ENCODE measurements at places on chromosomes 5 and 9.

GRCh38 chr5:55608595-55609349, 74.0 kb upstream of the PLPP1 start:
- DNase-seq: no peak

- no peak for DNase-seq
These were observed 36.9 kb downstream of the G3BP1 start for GRCh38 chr5:151808451-151809169.

- DNase-seq: peak; percentile 97
These were observed at the start of gene DIRAS2 for GRCh38 chr9:90642570-90643539. DIRAS2 (minus strand) TSS chr9:90642824; CDS start chr9:90613827, 28,997 bp downstream.

GRCh38 chr9:126160067-126160853, 166.4 kb upstream of the MVB12B start:
- DNase-seq: no peak

- DNase-seq: no peak
These were observed 72.0 kb downstream of the SH3TC2 start for GRCh38 chr5:148990817-148991216.

DNA sequence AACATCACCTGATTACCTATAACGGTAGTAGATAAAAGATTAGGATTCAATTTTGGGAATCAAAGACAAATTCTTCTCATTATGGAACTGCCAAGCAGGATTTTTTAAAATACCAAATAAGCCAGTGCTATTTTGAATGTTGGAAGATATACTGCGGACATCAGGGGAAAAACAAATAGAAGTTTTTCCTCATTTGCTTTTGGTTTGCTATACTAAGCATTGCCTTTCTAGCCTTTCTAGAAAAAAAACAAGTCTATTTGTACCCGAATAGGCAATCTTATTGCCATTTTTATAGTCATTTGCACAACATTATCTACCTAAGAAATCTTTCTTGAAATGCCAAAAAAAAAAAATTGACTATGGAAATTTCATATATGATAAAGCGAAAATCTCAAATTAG, 379.5 kb downstream of the CDH10 start:
- DNase-seq: no peak

DNA sequence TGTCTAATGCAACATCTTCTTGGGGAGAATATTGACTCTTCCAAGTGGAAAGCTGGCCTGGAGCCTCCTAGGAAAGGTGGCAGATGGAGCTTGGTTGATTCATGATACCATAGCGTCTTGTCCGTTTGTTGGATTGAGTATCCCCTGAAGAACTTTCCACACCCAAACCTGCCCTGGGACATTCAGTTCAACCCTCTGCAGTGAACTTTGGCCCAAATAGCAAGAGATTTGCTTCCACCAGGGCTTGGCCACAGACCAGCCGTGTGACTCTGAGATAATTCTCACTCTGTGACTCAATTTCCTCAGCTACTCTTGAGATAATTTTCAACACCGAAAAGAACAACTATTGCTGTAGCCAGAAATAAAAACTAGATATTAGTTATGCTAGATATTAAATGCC, 108.0 kb upstream of the RAD23B start:
- DNase-seq: no peak

GRCh38 chr5:158422653-158423515, 563.9 kb upstream of the CLINT1 start:
- no peak for DNase-seq

- DNase-seq: no peak
These were observed 221.1 kb downstream of the FANCC start for GRCh38 chr9:95096381-95096780.

DNA sequence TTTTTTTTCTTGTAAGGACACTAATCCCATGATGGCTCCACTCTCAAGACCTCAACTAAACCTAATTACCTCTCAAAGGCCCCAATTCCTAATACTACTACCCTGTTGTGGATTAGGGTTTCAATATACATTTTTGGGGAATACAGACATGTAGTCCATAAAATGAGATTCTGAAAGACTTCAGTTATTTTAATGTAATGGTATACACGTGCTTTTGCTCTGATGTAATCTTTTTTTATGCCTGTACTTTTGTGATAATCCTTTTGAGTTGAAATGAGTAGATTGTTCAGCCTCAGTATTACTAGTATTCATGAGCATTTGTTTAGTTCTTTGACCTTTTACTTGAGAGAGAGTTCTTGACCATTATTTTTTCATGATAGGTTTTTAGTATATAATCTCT, 9.5 kb downstream of the CEP78 start:
- DNase-seq: no peak

GRCh38 chr9:130763331-130764171, 70.0 kb downstream of the EXOSC2 start:
- DNase-seq: no peak

- DNase-seq: no peak
These were observed 65.8 kb downstream of the NFIB start for GRCh38 chr9:14248149-14248548.

GRCh38 chr5:143105216-143105905, 298.1 kb downstream of the NR3C1 start:
- no peak for DNase-seq

- DNase-seq: no peak
These were observed 26.0 kb downstream of the GABRP start for GRCh38 chr5:170809551-170809950.

GRCh38 chr5:29950416-29951145, 1242.9 kb upstream of the CDH6 start:
- no peak for DNase-seq

DNA sequence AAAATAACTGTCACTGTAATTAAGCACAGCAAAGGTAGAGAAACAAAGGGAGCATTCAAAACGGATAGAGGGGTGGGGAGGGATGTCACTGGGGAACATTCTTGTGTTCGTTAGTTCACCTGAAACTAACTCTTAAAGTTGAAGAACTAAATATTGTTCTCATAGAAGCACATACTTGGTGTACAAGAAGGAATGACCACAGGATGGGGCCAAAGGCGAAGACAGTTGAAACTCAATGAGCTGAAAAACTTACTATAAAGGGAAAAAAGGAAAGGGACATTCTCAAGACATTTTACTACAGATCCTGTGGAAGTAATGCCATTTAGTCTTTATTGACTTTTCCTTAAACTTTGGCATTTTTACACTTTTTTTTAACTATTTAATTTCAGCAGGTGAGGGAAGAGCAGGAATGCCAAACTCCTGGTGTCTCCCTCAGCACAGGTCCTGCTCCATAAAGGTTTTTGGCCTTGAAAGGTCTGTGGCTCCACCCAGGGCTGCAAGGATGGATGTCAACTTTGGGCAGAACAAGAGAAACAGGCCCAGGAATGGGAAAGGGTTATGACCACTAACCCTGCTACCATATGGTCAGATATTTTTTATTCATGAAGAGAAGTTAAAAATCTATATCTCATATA, 197.6 kb upstream of the RASA1 start:
- DNase-seq: no peak

DNA sequence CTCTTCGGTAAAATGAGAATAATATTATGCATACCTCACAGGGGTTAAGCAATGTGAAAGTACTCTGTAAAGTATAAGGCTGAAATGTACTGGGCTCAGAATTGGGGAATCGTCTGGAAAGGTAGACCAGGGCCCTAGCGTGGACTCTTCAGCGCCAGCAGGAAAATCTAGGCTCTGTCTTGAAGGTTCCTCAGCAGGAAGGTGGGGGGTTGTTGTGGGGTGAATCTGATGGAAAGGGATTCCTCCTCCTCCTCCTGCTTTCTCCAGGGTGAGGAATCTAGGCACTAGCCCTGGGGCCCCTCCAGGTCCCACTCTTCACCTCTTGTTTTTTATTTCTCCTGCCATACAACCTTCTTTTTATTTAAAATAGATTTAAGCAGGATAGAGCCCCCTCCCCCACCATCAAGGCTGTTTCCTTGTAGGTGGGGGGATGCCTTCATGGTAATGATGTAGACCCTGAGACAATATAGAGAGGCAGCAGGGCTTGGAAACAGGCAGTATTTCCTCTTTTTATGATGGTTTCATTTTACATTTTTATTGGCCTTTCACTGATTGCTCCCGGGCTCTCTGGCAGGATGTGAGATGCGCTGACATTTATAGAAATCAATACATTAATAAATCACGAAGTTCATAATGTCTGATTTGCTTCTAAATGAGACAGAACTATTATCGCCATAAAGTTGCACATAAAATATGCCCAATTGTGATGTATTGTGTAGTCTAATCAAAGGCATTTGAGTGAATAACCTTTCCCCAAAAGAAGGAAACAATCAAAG, 78.9 kb upstream of the GABRP start:
- DNase-seq: no peak

GRCh38 chr9:74006935-74007334, 490.2 kb upstream of the RORB start:
- DNase-seq: no peak

DNA sequence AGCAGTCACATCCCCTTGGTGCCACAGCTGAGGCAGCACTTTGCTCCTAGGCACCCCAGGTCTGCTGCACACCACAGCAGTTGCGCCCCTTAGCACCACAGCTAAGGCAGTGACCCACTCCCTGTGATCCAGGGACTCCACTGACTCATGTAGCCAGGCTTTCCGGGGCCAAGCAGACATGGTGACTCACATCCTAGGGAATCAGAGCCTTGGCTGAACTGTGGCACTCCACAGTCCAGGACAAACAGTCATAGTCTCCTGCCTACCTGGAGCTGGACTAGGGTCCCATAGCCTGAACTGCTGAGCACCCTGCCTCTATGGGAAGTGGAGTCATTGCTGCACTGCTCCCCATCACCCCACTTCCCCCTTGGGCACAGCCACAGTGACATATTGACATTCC, 338.7 kb downstream of the NPR3 start:
- DNase-seq: no peak

- DNase-seq: no peak
These were observed 21.0 kb downstream of the NIPBL start for GRCh38 chr5:36897616-36898015.

- no peak for DNase-seq
These were observed 31.7 kb downstream of the GLT6D1 start for GRCh38 chr9:135607401-135608293.

- no peak for DNase-seq
These were observed 719 bp downstream of the PAIP2 start for GRCh38 chr5:139342423-139342723.

DNA sequence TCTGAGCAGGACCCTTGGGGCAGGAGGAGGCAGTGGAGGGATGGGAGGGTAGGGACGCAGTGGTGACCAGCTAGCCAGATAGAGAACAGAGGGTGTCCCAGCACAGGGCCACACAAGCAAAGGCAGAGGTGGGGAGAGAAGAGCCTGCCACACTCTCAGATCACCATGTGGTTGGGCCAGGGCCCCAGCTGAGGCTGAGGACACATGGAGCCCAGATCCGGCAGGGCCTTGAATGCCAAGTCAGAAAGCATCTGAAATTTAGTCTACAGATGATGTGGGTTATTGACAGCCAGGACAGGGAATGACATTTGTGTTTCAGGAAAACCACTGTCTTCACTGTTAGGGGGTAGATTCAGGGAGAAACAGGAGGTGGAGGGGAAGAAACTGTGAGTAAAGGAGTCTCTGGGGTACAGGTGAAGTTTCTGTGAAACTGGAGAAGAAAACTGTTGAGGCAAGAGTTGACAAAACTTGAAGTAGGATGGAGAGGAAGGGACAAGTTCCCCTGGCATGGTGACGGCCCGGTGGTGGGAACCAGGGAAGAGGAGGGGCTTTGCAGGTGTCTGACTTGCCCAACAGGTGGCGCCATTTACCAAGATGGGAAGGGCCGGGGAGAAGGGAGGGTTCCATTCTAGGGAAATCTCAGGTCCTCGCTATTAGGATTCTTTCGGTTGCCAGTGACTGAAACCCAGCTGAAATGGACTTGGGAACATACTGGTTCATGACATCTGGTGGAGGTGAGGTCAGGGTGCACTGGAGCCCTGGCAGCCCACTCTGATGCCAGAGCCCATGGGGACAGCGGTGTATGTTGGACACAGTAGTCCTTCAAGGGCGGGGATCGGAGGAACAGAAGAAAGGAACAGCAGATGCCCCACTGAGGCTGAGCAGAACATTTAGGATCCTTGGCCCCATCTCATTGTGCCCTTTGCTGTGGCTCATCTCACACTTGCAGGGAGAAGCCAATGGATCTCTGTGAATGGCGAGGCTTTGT, 100.1 kb downstream of the KCNIP1 start:
- no peak for DNase-seq

DNA sequence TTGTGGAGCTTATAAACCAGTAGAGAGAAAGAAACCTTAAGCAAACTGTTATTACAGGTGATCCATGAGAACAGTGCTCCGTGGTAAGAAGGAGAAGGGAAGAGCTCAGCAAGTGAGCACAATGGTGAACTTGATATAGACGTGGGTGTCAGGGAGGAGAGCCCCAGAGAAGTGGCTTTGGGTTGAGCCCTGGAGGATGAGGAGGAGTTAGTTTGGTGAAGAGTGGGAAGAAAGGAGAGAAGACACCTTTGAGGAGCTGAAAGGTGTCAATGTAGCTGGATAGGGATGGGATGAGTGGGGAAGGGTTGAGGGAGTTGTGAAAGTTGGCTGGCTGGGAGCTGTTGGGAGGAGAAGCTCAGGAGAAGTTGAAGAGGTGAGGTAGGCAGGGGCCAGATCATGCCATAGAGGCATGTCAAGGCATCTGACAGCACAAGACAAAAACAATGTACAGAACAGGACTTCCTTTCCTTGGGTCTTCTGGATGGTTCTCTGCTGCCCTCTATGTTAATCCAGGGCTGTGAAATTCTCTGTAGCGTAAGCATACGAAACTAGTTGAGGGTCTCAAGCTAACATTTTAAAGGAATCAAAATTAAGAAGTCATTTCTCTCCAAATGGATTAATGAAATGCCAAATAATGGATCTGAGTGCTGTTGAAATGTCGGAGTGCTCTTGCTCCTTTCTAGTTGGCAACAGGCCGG, 501.9 kb downstream of the KDM4C start:
- DNase-seq: no peak

DNA sequence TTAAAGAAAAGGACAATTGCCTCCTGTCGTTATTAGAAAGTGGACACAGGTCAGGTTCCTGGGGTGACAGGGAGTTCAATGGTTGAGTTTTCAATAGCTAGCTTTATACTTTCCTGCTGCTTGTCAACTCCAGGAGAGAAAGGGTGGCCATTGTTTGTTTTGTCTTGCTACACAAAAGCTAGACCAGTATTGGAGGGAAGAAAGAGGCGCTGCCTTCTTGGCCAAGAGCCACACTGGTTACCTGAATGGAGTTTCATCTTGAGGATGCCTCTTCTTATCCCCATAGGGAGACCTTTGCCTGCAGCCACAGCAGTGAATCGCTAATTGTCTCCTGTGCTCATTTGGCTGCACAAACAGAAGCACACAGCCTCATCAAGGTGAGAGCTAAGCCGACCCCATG, 279.4 kb upstream of the GRIA1 start:
- no peak for DNase-seq

- no peak for DNase-seq
These were observed 179.4 kb downstream of the PPP2R2B start for GRCh38 chr5:146699138-146699537.

All from cerebellar nuclear complex (tissue), 1 donor.